Hepatocyte (in vitro differentiated cells): ENCODE measurements at places on chromosomes 13 and 19. TPM values are rescaled to one million over a fixed set of nuclear protein-coding genes. Genes with fewer than 3 reads are reported as not detected.

GRCh38 chr19:32336259-32337083 is 8.9 kb upstream of the ZNF507 start:
- H3K27me3 ChIP-seq: peaks cover 7% of the 10 kb centered on the region
- peak; percentile 32 for DNase-seq
- H3K4me3 ChIP-seq: no peak overlapping the region
- H3K4me1 ChIP-seq: no peaks in the 10 kb centered on the region

Gene GPR12
- total RNA-seq: not detected in 2 replicates

Gene ZSCAN18
- 30.4 and 49.8 TPM in 2 replicates for total RNA-seq

GRCh38 chr13:113350065-113350937 is 13.6 kb downstream of the GRTP1 start:
- H3K27ac ChIP-seq: no peak overlapping the region
- no peaks in the 10 kb centered on the region for H3K4me1 ChIP-seq
- no peaks in the 10 kb centered on the region for H3K27me3 ChIP-seq

DNA sequence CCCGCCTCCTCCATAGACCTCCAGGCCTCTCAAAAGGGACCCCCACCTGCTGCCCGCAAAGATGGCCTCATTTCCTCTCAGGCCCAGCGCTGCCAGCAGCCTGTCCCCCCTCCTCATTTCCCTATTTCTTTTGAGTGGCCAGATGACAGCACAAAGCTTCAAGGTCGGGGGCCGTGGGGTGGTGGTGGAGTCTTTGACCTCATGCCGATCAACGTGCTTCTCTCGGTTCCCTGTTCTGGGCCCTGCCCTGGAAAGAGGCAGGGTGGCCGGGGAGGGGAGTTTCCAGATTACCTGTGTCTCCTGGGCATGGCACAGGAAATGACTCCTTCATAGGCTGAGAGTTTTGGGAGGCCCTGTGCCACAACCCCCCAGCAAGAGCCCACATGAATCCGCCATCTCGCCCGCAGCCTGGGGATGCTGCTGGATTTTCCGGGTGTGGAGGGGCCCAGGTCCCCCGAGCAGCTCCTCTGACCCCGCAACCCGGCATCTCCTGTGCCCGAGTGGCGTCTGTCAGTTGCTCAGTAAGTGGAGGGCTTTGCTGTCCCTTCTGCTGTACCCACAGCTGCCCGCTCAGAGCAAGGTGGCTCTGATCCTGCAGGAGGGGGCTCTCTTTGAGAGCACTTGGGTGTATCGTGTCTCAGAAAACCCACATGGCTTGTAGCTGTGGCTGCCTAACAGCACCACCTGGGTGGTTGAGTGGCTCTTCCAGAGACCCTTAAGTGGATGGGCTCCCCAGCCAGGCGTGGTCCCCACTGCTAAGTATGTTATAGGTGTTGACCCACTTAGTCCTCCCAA is 139.4 kb downstream of the SIPA1L3 start:
- H3K27me3 ChIP-seq: no peaks in the 10 kb centered on the region
- no peaks in the 10 kb centered on the region for H3K36me3 ChIP-seq
- DNase-seq: no peak
- no peak overlapping the region for H3K4me3 ChIP-seq
